ENCODE measurements at places on chromosomes 1 and 21.

DNA sequence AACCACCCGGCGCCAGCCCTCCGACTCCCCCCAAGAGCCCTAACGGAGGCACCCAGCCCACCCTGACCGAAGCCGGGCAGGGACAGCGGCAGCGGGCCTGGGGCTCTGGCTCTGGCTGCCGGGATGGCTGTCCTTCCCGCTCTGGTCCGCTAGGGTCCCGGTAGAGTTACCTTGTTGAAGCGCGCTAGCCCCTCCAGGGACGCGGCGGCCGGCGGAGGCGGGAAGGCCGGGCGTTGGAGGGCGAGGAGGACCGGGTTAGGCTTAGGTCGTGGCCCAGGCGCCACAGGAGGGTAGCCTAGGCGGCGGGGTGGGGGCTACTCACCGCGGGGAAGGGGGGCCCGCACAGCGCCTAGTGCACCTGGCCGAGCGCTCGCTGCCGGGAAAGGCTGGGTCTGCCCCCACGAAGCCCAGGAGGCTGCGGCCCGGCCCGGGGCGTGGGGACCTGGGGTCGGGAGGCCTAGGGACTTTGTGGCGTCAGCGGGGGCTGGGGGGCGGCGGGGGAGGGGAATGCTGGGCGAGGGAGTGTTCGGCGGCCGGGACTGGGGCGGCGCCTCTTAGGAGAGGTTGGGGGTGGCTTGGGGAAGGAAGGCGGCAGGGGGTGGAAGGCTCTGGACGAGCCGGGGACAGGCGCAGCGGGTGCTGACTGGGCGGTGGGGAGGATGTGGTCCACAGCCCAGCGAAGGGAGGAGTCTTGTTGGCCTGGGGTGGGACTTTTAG, at the start of gene TRIM17:
TSS of gene TRIM17 (minus strand) at position 645 of the 717 bp plus-strand sequence. CDS start 1,789 bp downstream, outside the sequence.
- no peak for DNase-seq

- DNase-seq: no peak
Observed at GRCh38 chr1:72285074-72285425, 2.7 kb upstream of the NEGR1 start.

DNA sequence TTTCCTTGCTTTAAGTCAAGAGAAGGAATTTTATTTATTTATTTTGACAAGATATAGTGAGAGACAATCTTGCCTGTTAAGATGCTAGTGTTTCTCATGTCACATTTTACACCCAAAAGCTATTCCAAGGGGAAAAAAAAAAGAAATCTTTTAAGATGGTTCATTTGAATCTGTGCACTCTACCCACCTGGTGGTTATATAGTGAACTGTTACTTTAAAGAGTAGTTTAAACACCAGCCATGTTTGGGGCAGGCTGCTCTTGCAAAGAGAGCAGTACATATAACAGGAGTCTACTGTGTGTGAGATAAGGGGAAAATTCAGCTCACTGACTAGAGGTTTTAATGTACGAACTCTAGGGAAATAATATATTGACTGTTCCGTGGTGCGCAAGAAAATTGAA, 3.3 kb upstream of the ELAVL4 start:
- no peak for DNase-seq

GRCh38 chr1:172470149-172470548, 26.3 kb upstream of the PIGC start:
- no peak for DNase-seq

DNA sequence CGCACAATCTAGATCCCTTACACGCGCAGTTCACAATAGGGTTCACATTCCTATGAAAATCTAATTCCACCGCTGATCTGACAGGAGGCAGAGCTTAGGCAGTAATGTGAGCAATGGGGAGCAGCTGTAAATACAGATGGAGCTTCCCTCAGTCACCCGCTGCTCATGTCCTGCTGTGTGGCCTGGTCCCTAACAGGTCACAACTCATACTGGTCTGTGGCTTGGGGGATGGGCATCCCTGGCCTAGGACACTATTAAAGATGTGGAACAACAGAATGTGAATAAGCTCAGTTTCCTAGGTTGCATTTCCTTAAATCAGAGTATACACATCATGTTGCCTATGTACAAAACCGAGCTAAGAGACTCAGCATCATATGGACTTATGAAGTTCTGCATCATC, 16.2 kb downstream of the IFI44 start:
- DNase-seq: no peak

DNA sequence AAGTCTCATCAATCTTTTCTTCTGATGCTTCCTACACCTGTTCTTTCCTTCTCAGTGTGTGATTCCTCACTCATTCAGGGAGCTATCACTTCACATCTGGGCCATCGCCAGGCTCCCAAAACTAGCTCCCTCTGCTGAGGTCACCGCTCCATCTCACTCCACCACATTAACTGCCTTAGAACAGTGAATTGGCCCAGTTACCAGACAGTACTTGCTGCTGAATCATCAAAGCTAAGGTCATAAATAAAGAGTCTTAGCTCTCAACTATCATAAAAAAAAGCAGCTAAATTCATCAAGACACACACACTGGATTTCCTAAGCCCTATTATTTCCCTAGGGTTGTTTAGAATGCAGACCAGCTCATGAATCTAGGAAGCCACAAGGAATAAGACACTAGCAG, 18.8 kb upstream of the SRM start:
- no peak for DNase-seq

DNA sequence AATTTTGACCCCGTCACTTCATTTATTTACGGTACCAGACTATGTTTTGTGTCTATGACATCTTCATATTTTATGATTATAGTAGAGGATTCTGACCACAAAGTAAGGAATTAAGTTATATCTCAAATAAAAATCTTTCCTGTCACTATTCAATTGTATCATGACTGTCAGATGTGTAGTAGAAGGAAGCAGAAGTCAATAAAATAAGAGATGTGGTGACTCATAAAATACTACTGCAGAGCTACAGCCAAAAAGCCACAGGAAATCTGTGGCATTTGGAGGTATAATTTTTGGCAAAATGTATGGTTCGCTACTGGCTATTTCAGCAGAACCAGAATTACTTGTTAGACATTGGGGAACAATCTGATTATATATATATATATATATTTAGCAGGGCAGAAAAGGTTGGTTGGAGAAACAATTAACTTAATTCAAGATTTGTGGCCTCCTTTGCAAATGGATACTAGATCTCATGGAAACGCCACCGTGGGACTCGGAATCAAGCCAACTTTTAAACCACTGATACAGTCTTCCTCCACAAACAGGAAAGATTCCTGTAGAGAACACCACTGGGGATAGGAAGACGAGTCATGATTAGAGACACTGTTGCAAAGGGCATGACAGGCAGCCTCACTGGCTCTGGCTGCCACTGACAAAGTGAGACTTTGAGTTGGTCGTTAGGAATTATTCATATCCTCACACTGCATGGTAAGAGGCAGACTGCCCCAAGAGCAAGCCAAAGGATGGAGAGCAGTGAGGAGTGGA, 5.1 kb downstream of the FCRL2 start:
- DNase-seq: no peak

- no peak for DNase-seq
Observed at GRCh38 chr1:236156512-236157208, 14.3 kb downstream of the GPR137B start.

- DNase-seq: no peak
Observed at GRCh38 chr1:24856787-24857506, 73.1 kb downstream of the RUNX3 start.

GRCh38 chr21:26819740-26820324, 25.4 kb downstream of the ADAMTS1 start:
- DNase-seq: no peak

- DNase-seq: no peak
Observed at GRCh38 chr1:214920337-214920736, 162.2 kb upstream of the KCNK2 start.

DNA sequence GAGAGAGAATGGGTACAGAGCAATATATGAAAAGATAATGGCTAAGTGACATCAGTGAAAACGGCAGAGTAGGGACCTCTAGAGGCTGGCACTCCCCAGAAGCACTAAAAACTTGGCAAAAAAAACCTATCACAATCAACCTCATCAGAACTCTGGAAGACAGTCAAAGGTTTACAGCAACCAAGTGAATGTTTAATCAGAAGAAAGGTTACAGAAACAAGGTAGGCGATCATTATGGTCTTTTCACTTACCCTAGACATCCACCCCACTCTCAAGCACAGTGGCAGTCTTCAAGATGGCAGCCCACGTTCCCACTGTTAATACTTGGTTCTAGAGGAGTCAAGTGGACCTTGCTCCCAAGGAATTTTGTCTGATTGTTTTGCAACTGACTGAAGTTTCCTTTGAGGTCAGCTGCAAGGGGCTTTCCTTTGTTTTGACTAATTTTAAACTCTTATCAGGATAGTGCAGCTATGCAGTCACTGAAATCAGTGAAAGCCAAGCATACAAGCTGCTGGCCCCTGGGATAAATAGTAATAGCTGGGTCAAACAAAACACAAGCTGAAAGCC, 7.2 kb downstream of the KIFAP3 start:
- DNase-seq: no peak

- DNase-seq: no peak
Observed at GRCh38 chr21:31964692-31965091, 91.9 kb downstream of the HUNK start.

- peak; percentile 66 for DNase-seq
Observed at GRCh38 chr1:21638531-21639341, 30.4 kb downstream of the RAP1GAP start.

GRCh38 chr1:227941509-227942020, 6.2 kb downstream of the WNT9A start:
- no peak for DNase-seq

DNA sequence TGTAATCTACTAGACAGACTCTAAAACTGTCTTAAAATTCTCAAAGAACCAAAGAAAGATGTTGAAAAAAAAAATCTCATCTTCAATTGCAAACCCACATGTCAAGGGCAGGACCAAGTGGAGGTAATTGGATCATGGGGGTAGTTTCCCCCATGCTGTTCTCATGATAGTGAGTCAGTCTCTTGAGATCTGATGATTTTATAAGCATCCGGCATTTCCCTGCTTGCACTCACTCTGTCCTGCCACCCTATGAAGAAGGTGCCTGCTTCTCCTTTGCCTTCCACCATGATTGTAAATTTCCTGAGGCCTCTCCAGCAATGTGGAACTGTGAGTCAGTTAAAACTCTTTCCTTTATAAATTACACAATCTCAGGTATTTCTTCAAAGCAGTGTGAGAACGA, 257.0 kb downstream of the HHIPL2 start:
- DNase-seq: no peak

- no peak for DNase-seq
Observed at GRCh38 chr1:174812656-174813055, 187.1 kb upstream of the CACYBP start.

DNA sequence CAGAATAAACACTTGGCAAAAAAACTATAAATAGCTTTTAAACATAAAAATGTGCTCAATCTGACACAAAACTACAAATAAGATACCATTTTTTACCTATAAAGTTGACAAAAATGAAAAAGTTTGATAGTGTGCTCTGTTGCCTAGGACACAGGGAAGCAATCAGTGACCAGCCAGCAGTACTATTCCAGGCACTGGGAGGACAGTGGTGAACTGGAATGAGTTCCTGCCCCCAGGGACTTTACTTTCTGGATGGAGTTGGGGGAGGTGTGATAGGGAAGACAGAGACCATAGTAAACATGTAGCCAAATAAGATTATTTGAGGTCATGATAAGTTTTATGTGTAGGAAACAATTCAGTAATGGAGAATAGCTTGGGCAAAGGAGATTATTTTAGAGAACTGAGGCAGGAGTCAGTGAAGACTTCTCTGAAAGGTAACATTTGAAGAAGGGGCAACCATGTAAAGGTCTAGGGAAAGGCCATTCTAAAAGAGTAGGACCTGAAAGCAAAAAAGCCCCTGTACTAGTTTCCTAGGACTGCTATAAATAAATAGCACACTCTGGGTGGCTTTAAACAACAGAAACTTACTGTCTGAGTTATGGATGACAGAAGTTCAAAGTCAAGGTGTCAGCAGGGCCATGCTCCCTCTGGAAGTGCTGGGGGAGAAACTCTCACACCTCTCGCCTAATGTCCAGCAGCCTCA, 42.0 kb downstream of the EEIG2 start:
- no peak for DNase-seq

- no peak for DNase-seq
Observed at GRCh38 chr1:103198076-103198475, 89.8 kb upstream of the COL11A1 start.

GRCh38 chr1:41673378-41673777, 188.9 kb upstream of the EDN2 start:
- no peak for DNase-seq

- no peak for DNase-seq
Observed at GRCh38 chr1:246785494-246786111, 61.4 kb downstream of the SCCPDH start.

DNA sequence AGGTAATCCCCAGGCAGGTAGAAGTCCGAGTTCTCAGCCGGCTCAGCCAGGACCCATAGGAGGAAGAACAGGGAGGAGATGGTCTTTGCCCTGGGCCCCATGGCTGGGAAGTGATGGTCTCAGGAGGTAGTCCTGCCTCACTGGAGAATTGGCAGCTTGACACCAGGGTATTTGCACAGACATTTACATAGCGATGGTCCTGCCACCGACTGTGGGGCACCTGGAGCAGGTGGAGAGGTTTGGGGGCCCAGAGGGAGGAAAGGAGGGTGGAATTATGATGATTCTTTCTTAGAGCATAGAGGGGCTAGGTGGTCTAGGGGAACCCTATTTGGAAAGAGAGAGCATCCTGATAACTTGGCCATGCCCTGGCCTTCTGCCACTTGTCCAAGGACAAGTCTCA, at the start of gene TAS1R2:
TSS of gene TAS1R2 (minus strand) at position 101 of the 400 bp plus-strand sequence. CDS start at position 101, 0 bp downstream.
- DNase-seq: no peak

DNA sequence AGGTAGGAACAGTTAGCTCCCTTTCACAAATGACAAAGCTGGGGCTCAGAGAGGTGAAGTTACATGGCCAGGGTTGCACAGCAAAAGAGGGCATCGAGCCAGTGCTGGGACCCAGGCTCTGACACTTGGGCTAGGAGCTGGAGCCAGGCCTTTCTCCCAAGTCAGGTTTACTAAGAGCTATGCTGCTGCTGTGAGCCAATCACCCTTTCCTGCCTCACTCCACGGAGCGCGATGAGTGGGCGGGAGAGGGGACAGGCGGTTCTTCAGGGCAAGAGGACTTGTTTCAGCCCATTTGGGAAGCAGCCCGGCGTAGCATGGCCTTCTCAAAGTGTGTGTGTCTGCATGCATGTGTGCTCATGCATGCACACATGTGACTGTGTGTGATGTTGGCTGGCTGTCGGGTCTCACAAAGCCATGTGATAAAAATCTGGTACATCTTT, 10.6 kb downstream of the ID3 start:
- DNase-seq: no peak

- no peak for DNase-seq
Observed at GRCh38 chr1:20008391-20008841, 29.0 kb upstream of the PLA2G2A start.
